Left renal cortex interstitium (tissue), 4 donors: ENCODE measurements at places on chromosomes 12 and 14.

- DNase-seq, result no peak
These were observed 8.8 kb upstream of the ULK1 start for GRCh38 chr12:131885543-131886057.

GRCh38 chr14:22657861-22658260 lies 13.7 kb upstream of the OR6J1 start:
- no peak for DNase-seq

- DNase-seq, result no peak
These were observed 8.2 kb upstream of the FOXG1 start for GRCh38 chr14:28758253-28758884.

DNA sequence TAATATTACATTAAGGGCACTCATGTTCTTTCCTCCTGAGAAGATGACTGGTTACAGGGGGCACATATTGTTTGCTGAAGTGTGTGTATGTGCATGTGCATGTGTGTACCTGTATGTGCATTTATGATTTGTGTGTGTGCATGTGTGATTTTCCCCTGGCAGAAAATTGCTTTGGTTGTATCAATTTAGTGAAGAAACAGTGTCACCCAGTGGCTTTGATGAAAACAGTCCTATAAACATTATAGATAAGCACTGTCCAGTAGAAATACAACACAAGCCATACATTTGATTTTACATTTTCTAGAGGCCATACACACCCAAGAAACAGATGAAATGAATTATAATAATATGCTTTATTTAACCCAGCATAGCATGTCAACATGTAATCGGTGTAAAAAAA lies 8.6 kb downstream of the PDE3A start:
- DNase-seq, result no peak

- no peak for DNase-seq
These were observed 125.5 kb upstream of the DCN start for GRCh38 chr12:91307957-91308670.

GRCh38 chr14:51073731-51074130 lies 21.2 kb downstream of the TRIM9 start:
- DNase-seq, result no peak

DNA sequence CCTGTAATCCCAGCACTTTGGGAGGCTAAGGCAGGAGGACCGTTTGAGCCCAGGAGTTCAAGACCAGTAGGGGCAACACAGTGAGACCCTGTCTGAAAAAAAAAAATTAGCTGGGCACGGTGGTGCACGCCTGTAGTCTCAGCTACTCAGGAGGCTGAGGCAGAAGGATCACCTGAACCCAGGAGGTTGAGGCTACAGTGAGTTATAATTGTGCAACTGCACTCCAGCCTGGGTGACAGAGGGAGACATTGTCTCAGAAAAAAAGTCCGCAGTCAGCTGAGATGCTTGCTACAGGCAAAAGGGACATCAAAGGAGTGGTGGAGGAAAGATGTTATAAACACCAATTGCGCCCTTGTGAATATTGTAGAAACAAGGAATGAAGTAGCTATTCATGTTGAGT lies 77.8 kb downstream of the NDUFA12 start:
- no peak for DNase-seq

- no peak for DNase-seq
These were observed 37.8 kb downstream of the PHETA1 start for GRCh38 chr12:111330800-111331752.

- no peak for DNase-seq
These were observed 343 bp upstream of the NOVA1 start for GRCh38 chr14:26598081-26598671.

GRCh38 chr12:120225852-120226640 lies 25.1 kb upstream of the RPLP0 start:
- no peak for DNase-seq

DNA sequence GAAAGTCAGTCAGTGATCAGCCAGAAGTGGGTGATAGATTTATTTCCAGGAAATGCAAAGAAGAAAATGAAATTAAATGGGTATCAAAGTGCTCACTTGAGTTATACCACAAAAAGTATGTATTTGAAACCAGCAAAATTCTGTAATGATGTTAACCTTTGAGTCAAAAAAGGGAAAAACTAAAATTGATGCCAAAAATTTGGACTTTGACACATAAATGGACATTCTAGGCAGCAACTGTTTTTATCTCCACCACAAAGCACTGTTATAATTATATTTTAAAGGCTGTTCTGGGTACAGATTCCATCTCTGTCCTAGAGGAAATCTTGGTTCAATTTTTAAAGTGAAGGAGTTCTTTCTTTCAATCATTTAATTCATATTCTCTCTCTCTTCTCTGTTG lies 31.7 kb upstream of the KCNJ8 start:
- no peak for DNase-seq

DNA sequence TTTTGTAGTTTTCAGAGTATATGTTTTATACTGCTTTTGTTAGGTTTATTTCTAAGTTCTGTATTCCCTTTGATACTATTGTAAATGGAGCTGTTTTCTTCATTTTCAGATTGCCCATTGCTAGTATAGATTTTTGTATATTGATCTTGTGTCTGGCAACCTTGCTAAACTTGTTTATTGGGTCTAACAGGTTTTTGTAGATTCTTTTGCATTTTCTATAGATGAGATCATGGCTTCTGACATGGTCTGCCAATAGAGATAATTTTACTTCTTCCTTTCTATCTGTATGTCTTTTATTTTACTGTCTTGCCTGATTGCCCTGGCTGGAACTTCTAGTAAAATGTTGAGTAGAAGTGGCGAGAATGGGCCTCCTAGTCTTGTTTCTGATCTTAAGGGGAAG lies 40.3 kb downstream of the ANKRD9 start:
- no peak for DNase-seq

DNA sequence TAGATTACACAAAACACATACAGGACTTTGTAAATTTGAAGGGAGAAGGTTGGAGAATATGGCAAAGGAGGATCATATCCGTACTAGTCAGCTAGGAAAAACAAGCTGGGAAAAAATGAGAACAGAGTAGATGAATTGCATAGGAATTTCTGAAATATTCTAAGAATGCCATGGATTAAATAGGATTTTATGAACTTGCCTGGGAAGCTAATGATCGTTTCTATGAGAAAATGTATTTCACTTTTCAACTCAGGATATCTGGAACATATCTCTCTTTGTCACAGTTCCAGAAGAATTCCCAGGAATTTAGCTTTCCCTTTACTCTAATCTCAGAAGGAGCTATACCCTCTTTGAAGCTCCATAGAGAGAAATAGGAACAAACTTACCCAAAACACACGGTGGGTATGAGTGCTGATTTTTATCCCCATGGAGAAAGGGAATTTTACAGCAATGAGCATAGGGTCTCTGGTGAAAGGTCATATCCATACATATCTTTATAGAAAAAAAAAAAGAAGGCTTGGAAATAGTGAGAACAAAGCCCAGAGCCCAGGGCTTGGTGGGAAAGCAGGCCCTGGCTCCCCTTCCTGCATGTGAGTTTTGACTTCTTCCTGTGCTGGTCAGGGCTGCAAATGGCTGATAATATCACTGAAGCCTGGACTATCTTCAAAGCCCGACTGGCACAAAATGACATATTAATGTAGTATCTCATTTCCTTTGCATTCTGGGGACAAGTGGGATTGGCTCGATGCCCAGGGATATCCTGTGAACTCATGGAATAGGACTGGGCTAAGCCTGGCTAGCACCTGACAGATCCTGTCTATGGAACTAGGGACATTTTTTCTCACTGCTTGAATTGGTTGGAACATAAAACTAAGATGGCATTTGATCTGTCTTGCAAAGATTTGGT lies 136.3 kb downstream of the AEBP2 start:
- no peak for DNase-seq

DNA sequence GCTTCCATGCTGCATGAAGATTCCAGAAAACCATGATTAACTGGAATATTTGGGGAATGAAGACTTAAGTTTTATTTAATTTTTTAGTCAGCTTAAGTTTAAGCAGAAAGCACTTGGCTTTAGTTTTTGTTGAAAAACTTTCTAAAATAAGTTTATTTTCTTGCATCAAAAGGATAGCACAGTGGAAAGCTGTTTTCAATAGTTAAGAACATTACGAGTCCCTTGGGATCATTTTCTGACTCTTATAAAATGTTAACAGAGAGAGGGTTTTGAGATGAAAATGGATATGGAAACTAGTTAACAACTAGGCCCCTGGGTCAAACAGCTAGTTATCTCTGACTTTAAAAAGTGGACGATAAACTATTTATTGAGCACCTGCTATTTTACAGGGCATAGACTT lies 181.9 kb upstream of the SLC38A2 start:
- no peak for DNase-seq

GRCh38 chr14:27587103-27587502 lies 989.3 kb upstream of the NOVA1 start:
- DNase-seq, result no peak

GRCh38 chr12:42798811-42799438 lies 209.4 kb upstream of the PRICKLE1 start:
- no peak for DNase-seq

- DNase-seq, result no peak
These were observed 52.8 kb downstream of the PPFIBP1 start for GRCh38 chr12:27576667-27577347.

DNA sequence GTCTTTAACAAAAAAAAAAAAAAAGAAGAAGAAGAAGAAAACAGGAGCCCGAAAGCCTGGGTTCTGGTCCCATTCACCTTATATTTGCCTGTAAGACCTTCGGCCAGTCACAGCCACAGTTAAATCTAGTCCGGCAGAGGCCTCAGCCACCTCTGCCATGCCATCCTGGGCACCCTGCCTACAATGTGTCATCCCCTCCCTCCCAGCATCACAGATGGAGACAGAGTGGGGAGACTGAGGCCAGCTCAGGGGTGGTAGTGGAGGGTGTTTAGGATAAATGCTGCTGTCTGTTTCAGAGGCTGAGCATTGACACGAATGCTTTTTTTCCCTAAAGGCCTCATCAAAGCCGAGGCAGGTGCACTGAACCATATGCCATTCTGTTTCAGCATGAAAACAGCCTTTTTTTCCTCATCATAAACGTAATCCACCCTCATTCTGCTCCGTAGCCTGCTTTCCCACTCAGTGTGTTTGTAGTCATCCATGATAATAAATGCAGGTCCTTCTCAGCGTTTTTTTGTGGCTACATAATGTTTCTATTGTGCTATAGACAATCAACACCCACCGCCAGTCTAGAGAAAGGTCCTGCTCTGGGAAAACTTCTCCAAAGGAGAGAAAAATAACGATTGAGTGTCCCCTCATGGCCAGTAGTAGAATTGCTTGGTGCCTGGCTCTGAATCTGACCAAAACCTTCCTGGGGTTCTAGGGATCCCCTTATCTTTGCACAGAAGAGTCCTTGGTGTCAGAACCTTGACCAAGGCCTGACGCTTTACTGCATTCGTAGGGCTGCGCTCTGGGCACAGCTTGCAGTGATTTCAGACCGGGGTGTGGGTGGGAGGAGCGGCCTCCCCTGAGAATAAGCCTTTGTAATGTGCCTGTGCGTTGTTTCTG lies 41.1 kb upstream of the TSPAN9 start:
- no peak for DNase-seq

- DNase-seq, result peak; percentile 13
These were observed 47.0 kb upstream of the LGR5 start for GRCh38 chr12:71392521-71393145.

GRCh38 chr12:13164921-13165616 lies 31.5 kb upstream of the EMP1 start:
- DNase-seq, result no peak

DNA sequence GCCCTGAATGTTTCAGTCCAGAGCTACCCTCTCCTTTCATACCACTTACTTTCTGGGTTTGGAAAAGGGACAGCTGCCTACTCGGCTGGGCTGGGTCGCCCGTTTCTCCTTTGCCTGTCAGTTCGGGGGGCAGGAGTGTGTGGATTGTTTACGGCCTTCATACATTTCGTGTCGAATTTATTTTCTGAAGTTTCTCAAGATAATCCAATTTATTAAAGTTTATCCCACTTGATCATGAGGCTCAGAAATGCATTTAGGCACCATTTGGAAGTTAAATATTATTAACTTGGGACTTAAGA lies 608 bp downstream of the ZNF410 start:
- peak; percentile 8 for DNase-seq

GRCh38 chr12:10521555-10521954 lies 15.9 kb downstream of the EIF2S3B start:
- DNase-seq, result no peak

- no peak for DNase-seq
These were observed 112.8 kb upstream of the ATF7IP start for GRCh38 chr12:14252697-14253096.

DNA sequence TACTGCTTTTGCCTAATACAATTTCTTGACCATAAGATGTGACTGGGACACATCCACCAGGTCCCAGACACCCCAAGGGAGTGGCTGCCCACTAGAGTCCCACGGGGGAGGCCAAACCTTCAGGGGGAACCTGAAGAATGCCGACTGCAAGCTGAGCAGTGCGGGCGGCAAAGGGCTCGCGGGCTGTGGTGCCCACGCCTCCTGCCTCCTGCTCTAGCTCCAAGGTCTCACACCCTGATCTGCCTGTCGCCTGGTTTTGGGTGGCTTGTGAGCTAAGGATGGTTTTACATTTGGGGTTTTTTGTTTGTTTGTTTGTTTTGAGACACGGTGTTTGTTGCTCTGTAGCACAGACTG lies 75.2 kb downstream of the MOK start:
- no peak for DNase-seq

GRCh38 chr14:68772761-68773381 lies 20.0 kb downstream of the ZFP36L1 start:
- DNase-seq, result no peak

- no peak for DNase-seq
These were observed 15.3 kb upstream of the TSPAN11 start for GRCh38 chr12:30911207-30911606.

DNA sequence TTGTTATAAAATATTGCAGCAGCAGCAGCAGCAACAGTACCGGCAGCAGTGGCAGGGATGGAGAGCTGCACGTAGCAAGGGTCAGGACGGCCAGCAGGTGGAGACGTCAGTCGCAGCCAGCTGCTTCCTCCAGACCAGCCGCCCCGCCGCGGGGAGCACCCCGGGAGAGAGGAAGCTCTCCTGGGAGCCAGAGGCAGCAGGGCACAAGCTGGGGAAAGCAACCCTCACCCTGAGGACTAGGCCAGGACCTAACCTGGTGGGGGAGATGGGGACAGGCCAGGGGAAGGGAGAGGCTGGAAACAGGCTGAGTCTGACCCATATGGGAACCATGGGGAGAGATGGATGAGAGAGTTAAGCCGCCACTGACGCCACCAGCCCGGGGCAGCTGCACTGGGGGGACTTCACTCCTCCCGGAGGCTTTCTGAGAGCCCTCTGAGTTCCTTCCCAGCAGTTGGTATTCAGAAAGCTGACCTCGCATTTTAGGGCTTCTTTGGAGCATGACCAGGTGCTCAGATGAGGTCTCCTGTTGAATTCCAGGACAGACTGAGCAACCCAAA lies 56.3 kb downstream of the SPTB start:
- no peak for DNase-seq

GRCh38 chr14:50763382-50764007 lies 67.5 kb downstream of the NIN start:
- DNase-seq, result no peak

DNA sequence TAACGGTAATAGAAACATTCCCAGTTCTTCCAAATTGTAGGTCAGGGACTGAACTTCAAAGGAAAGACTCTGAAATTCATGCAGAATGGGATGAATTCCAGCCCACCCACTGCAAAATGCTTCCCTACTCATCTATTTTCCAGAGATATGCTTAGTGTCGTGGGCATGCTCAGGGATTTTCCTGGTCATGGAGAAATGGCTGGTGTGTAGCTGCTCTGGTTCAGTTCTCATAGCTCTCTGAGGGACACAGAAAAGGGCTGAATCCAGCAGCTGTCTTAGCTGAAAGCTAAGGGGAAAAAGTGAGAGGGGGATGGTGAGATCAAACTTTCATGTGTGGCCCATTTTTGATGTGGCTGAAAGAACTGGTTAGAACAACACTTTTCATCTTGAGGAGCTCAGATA lies 72.9 kb upstream of the KRAS start:
- DNase-seq, result no peak
